ENCODE measurements at places on chromosomes 1 and 21.

GRCh38 chr1:200979574-200980451 is 43.7 kb downstream of the KIF21B start:
- DNase-seq: peak; percentile 65

- DNase-seq: no peak
Observed at GRCh38 chr1:168428063-168428731, 115.6 kb downstream of the XCL2 start.

- no peak for DNase-seq
Observed at GRCh38 chr1:199747984-199748383, 279.5 kb upstream of the NR5A2 start.

- DNase-seq: no peak
Observed at GRCh38 chr1:168801032-168801745, 72.2 kb upstream of the DPT start.

DNA sequence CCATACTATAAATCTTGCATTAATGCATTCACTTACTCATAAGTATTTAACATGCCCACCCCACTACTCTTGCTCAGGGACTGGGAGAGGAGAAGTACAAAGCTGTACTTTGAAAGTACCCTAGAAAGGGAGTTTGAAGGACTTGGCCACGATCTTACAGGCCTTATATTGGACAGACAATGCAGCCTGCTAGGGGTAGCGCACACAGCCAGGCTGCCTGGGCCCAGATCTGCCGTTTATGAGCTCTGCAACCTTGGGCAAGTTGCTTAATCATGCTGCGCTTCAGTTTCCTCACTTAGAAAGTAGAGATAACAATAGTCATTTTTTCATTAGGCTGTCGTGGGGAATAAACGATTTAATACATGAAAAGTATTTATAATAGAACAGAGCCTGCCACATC is 110.1 kb downstream of the CDC7 start:
- DNase-seq: no peak

- no peak for DNase-seq
Observed at GRCh38 chr1:160267284-160267991, 5.1 kb upstream of the DCAF8 start.

GRCh38 chr21:15275615-15276235 is 210.9 kb upstream of the NRIP1 start:
- no peak for DNase-seq

DNA sequence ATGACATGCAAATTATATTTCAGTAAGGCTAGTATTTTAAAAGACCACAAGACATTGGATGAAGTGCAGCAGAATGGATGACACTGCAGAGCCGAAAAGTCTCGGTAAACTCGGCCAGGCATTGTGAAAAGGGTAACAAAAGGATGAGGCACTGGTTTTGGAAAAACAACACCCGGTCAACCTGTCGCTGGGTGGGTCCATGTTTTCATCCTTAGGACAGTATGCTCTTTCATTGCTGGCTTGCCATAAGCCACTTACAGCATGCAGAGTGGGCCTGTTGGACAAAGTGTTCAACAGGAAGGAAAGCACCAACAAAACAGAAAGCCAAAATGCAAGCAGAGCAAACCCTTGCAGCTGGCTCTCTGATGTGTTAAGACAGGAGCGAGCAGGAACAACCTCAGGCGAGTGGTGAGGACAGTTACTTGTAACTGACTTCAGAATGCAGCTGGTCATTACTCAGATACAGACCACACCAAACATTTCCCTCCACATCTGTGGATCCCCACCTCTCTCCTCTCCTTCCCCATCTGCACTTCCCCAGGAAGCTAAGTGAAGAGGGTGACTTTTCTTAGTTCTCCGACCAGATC is 2.9 kb upstream of the RCAN1 start:
- no peak for DNase-seq

DNA sequence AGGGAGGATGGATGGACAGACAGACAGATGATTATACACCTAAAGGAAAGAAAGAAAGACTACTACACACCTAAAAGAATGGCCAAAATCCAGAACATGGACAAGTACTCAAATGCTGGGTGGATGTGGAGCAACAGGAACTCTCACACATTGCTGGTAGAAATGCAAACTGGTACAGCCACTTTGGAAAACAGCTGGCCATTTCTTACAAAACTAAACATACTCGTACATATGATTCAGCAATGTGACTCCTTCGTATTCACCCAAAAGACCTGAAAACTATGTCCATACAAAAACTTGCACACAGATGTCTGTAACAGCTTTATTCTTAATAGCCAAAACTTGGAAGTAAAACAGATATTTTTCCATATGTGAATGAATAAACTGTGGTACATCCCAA is 51.3 kb downstream of the PRPF38A start:
- no peak for DNase-seq

DNA sequence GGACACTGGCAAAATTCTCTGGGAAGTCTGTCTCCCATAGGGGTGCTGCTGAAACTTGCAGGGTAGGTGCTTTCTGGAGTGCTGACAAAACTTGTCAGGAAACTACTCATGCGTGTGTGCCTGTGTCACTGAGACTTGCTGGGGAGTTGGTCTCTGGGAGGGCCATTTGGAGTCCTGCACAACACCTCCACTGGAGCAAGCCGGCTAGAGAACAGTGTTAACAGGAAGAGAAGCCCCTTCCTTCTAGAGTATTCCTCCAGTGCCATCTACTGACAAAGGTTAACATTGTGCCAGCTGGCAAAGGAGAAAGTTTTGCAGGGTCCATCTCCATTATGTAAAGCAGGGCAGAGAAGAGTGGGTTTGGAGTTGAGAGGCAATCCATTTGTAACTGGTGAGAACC is 30.0 kb downstream of the ZMYM4 start:
- peak; percentile 62 for DNase-seq

GRCh38 chr1:10232163-10232562 is 21.8 kb downstream of the KIF1B start:
- no peak for DNase-seq

DNA sequence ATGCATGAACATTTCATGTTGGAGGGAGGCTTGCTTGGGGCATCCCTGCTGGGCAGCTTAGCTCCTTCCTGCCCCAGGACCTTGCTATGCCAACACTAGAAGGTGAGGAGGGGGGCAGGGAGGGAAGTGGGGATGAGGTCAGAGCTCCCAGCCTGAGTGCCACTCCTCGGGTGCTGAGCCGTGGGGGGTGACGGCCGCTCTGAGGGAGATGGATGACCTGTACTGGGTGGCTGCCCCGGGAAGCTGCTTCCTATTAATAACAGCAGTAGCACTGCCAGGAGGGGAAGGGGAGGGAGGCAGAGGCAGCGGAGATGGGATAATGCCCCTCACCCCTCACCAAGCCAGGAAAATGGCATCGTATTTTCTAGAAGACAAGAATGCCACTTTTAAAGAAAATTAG is 60.6 kb downstream of the UBIAD1 start:
- DNase-seq: no peak

GRCh38 chr1:44236490-44237272 is 23.4 kb downstream of the DMAP1 start:
- no peak for DNase-seq

- no peak for DNase-seq
Observed at GRCh38 chr1:109917768-109918606, 7.3 kb downstream of the CSF1 start.

- no peak for DNase-seq
Observed at GRCh38 chr1:208601561-208601960, 357.4 kb upstream of the PLXNA2 start.

DNA sequence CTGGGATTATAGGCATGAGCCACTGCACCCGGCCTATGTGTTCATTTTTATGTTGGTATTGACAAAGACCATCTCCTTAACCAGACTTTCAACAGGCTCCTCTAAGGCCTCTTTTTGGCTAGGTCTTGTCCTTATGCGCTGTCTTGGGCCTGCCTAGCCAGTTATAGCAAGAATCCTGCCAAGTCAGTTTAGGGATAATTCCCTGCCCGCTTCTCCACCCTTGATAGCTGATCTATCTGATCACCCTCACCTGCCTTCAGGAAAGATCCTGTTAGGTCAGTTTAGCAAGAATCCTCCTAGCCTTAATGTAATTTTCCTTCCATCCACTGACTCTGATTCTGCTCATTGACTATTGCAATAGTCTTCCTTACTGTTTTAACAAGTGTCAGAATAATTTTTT is 2.4 kb upstream of the B4GALT3 start:
- DNase-seq: no peak

GRCh38 chr21:23624281-23624680 is 1983.0 kb downstream of the MRPL39 start:
- no peak for DNase-seq

- no peak for DNase-seq
Observed at GRCh38 chr21:37196847-37197246, 70.3 kb downstream of the VPS26C start.

GRCh38 chr1:172602706-172603105 is 56.2 kb upstream of the FASLG start:
- DNase-seq: no peak

DNA sequence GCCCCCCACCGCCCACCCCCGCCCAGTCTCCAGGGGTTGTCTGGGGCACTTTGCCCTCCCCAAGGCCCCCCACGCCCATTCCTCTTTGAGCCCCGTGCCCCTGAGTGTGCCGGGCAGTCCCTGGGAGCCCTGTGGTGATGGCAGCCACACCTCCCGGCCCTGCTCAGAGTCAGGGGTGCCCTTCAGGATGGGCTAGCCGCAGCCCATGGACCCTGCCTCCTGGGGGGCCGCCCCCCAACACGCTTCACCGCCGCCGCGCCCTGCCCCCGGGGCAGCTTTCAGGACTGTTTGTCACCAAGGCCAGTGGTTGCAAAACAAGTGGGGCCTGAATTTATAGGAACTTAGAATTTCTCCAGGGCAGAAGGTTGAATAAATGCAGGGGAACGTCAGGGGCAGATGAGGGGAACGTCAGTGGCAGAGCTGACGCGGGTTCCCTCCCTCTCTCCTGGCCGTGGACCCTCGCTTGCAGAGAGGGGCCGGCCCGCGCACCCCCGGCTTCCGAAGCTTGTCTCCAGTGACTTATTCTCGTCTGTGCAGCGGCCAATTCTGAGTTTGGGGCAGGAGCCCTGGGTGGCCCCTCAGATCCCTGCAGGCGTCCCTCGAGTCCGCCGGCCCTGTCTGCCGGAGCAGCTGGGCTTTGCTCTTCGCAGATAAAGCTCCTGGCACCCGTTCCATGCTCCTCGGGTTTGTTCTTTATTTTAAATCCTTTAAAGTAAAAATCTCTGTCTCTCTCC is 41.2 kb upstream of the ADARB1 start:
- no peak for DNase-seq

DNA sequence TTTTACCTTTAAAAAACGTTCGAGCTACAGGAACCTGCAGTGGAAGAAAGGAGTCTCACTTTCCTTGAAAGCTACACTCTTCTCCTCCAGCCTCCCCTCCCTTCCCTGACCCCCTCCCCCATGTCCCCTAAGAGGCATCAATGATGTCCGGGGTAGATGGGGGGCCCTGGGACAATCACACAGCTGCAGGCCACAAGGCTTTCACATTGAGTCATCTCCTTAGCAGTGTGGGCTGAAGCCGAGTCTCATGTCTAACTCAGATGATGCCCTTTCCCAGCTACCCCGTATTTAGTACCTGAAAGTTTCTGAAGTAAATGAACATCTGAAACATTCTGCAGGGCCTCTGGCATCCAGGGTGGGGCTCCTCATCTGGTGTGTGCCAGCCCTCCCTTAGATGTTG is 6.3 kb upstream of the GPR25 start:
- DNase-seq: no peak

GRCh38 chr1:54870869-54871268 is 16.1 kb downstream of the DHCR24 start:
- no peak for DNase-seq

- no peak for DNase-seq
Observed at GRCh38 chr1:219712506-219712905, 99.6 kb upstream of the ZC3H11B start.

GRCh38 chr1:33908324-33908956 is 44.6 kb downstream of the HMGB4 start:
- DNase-seq: no peak

GRCh38 chr1:42319128-42319851 is 15.7 kb downstream of the FOXJ3 start:
- no peak for DNase-seq

DNA sequence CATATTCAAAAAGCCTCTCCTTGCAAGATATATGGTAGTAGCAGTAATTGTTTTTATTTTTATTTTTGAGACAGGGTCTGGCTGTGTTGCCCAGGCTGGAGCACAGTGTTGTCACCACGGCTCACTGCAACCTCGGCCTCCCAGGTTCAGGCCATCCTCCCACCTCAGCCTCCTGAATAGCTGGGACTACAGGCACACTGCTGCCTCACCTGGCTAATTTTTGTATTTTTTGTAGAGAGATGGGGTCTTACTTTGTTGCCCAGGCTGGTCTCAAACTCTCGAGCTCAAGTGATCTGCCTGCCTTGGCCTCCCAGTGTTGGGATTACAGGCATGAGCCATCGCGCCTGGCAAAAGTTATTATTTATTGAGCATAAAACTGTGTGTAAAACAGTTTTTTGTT is 38.4 kb downstream of the SLC66A1 start:
- no peak for DNase-seq

DNA sequence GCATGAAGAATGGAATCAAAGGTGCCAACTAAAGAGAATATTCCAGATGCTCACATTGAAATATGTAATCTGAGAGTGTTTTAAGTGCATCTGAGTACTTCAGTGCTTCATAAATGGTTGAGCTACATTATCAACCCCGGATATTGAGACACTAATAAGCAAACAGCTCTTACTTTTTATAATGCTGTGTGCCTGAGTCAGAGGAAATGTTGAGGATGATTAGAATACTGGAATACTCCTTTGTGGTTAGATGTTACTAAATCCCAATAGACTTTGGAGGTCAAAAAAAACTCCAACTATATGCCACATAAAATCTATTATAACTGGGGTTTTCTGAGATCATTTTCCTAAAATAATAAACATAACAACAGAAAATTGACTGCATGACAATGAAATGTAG is 12.5 kb upstream of the KCNA3 start:
- DNase-seq: no peak

GRCh38 chr1:203271018-203271743 is 34.1 kb upstream of the BTG2 start:
- peak; percentile 84 for DNase-seq

DNA sequence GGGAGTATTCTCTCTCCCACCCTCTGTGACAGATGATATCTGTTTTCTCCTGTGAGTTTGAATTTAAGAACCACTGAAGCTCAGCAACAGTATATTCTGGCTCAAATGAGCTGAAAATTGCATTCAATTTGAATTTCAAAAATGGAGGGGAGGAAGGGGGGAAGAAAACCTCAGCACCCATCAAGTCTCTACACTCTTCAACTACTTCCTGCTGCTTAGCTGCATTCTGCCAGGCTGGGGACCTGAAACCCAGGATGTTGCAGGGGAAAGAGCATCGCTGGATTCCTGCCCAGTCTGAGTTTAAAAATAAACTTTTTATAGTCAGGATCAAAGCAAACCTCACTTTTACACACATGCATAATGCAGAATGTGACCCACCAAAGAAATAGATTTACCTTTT is 214.3 kb upstream of the ESRRG start:
- no peak for DNase-seq

DNA sequence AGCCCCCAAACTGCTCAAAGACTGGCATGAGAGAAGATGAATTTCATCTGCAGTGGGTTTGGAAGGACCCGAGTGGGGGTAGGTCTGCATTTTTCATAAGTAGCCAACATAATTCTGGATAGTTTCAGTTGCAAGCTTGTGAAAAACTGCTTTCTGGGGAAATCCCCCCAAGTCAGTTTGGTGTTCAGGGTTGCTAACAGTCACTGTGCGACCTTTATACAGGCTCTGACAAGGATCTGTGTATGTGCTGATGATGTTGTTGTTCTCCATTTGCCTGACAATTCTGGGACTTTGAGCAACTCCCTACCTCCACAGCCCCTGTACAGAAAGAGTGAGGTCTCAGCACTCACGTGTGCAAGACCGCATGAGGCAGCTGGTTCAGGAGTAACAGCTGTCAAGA is 87.9 kb downstream of the SUSD4 start:
- no peak for DNase-seq
